ENCODE measurements at places on chromosomes 6 and 20.

- DNase-seq, result peak; percentile 67
These were observed 84.6 kb downstream of the DCDC2 start for GRCh38 chr6:24273096-24273870.

DNA sequence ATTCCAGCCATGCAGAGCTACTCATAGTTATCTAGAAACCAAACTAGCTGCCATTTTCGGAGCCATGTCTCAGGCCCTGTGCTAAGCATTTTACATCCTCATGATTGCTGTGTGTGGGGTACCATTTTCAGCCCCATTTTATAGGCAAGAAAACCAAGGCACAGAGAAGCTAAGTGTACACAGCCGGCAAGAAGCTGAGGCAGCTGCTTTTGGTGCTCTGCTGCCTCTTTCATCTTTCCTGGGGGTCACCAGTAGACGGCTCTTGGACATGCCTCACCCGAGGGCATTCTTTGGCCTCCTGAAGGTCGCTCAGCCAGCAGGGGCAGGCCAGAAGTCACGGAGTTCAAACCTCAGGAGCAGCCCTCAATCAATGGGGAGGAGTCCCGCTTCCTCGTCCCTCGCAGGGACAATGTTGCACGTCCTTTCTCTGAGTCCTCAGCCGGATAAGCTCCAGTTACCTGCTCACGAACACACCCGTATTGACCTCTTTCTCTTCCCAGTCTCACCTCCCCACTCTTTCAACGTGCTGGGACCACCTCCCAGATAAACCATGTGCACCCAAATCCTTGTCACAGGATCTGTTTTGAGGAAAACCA is 82.6 kb upstream of the BLCAP start:
- no peak for DNase-seq

GRCh38 chr6:148967011-148967520 is 220.2 kb downstream of the UST start:
- DNase-seq, result no peak

GRCh38 chr20:45812157-45813005 is at the start of gene UBE2C:
UBE2C (plus strand) TSS chr20:45812644; CDS start chr20:45812696, 52 bp downstream.
- DNase-seq, result peak; percentile 98

DNA sequence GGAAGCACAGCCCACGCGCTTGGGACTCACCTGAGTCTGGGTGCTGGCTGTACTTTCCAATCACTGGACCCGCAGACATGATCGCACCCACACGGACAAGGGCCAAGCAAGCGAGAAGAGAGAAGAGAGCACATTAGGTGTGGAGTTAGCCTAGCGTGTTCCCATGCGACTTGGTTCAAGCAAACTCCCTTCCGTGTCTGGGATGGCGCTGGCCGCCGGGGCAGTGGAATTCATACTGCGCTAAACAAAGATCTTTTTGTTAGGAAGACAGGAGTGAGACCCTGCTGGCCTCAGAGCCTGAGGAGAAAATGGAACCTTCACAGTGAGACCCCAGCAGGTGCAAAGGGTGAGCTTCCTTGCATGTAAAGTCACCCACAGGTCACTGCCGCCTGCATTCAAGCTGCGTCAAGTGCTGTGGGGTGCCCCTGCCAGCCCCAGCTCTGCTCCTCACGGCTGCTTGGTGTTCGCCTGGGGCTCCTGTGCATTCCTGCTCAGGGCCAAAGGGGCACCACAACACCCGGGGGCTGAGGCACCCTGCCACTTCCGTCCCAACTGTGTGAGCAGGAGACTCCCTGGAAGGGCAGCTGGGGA is 26.4 kb downstream of the PSMG4 start:
- DNase-seq, result no peak

DNA sequence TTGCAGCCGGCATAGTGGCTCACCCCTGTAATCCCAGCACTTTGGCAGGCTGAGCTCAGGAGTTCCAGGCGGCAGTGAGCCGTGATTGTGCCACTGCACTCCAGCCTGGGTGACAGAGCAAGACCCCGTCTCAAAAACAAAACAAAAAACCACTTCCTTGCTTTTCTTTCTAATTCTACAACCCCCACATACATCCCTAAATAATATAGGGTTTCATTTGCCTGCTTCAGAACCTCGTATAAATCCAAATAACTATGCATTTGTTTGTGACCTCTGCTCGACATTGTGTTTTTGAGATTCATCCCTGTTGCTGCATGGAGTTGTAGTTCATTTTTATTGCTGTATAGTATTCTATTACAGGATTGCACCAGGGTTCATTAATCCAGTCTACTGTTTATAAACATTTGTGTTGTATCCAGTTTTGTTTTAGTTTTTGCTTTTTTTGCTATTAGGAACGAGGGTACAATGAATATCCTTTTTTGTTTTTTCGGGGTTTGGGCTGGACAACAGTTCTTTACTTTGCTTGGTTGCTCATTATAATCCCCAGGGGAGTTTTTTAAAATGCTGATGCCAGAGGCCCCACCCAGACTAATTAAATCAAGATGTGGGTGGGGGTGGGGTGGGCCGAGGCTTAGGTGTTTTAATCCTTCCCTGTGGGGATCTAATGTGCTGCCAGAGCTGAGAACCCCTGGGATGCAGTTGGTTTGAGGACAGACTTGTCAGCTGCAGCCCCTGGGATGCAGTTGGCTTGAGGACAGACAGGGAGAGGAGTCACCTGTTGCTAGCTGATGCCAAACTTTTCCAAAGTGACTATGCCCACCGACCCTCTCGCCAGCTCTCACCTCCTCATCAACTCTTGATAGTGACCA is 2.4 kb upstream of the SNAI1 start:
- DNase-seq, result no peak

GRCh38 chr20:46174469-46175126 is 56.5 kb downstream of the CD40 start:
- peak; percentile 25 for DNase-seq

DNA sequence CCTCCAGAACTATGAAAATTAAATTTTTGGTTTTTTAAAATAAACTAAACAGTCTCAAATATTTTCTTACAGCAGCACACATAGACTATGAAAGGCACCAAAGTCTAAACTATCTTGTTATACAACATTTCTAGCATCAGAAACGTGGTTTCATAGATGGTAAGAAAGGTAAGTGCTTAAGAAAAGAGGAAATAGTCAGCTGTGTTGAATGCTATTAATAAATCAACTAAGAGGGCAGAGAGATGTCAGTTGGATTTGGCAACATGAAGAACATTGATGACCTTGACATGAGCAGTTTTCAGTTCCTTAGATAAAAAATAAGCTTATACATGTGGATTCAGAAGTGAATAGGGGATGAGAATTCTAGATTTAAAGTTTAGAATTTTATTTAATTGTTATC is 113.6 kb downstream of the RFX6 start:
- DNase-seq, result no peak

DNA sequence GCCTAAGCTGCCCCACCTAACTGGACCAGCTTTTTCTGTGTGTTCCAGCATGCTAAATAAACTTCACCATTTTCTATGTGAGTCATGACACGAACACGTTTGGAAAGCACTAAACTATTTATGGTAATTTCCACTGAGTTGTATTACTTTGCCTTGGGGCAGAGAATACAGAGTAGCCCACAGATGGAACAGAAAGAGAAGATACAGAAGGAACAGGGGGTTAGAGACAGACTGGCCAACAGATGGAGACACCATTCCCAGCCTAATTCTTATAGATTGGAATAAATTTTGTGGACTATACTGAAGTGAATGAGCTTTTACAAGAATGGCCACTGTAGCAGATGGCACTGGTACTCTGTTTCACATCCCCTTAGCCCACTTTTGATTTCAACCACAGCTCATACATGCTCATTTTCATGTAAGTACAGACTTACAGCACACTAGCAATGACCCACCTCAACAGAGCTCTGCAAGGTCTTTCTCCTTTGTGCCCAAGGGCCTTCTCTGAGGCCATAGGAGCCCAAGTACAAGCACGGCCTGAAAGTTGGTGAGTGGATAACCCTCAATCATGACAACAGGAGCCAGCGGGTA is 13.1 kb upstream of the NT5DC1 start:
- DNase-seq, result no peak

- no peak for DNase-seq
These were observed 79.0 kb upstream of the RGS17 start for GRCh38 chr6:153210083-153210482.

GRCh38 chr20:49349694-49350252 is 71.9 kb upstream of the ZNFX1 start:
- DNase-seq, result no peak

GRCh38 chr6:117619178-117619577 is 16.9 kb upstream of the GOPC start:
- no peak for DNase-seq

- peak; percentile 60 for DNase-seq
These were observed 547.9 kb upstream of the SLC35B3 start for GRCh38 chr6:8983202-8983688.

GRCh38 chr6:12384357-12384912 is 94.3 kb downstream of the EDN1 start:
- DNase-seq, result no peak

GRCh38 chr6:46638650-46639049 is 14.0 kb downstream of the CYP39A1 start:
- no peak for DNase-seq

GRCh38 chr6:136613477-136613876 is 63.3 kb upstream of the MAP7 start:
- DNase-seq, result no peak

- DNase-seq, result no peak
These were observed 54.4 kb downstream of the DTNBP1 start for GRCh38 chr6:15608396-15608795.

GRCh38 chr6:164439331-164439730 is 870.1 kb downstream of the C6orf118 start:
- DNase-seq, result no peak

DNA sequence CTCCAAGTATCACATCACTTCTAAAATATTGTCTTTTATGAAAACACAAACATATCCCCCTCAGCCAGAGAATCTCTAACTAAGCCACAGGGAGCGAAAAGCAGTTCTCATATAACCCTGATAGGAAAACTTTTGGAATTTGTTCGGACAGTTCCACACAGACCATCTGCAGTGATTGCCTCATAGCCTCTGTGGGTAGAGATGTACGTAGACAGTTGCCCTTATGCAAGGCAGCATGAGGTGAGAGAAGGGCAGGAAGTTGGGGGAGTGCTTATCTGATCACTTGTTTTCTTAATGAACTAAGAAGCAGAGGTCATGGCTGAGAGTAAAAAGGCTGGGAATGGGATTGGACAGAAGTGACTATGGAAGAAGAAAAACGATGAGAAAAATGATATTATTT is 39.6 kb downstream of the SLC23A2 start:
- no peak for DNase-seq

- DNase-seq, result no peak
These were observed 115.6 kb upstream of the FERMT1 start for GRCh38 chr20:6238421-6238820.

GRCh38 chr20:22536956-22537756 is 47.2 kb downstream of the FOXA2 start:
- DNase-seq, result no peak

DNA sequence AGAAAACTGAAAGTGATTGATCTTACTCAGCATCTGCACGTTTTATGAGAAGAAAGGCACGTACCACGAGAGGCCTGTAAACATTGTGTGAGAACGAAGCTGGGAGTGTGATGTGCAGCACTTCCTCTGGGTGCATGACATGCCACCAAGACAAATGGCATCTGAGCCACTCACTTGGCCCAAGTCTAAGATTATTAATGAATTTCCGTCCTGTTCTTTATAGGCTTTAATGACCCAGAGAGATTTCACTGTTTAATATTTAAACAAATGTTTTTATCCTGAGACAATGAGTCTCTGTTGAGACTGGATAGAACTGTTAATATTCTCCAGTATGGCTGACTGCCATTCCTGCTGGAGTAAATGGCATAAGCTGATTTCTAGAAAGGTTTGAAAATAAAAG is 172.6 kb upstream of the PHACTR1 start:
- DNase-seq, result no peak

GRCh38 chr20:62885046-62885895 is 23.6 kb upstream of the TCFL5 start:
- no peak for DNase-seq

DNA sequence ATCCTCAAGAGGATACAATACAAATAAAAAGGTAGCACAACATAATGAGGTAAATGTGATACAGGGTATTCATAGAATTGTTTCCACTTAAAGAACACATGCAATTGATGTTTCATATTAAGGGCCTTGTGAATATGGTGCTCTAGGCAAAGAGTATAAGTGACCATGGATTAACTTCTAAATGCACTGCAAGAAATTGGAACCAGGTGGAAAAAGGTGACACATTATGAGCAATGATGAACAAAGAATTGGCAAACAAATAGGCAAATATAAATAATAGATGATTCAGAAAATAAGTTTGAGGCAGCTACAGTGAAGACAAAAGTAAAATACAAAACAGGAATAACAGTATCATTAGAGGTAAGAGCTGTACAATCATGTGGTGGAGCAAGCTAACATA is 192.0 kb downstream of the GRIK2 start:
- DNase-seq, result no peak

DNA sequence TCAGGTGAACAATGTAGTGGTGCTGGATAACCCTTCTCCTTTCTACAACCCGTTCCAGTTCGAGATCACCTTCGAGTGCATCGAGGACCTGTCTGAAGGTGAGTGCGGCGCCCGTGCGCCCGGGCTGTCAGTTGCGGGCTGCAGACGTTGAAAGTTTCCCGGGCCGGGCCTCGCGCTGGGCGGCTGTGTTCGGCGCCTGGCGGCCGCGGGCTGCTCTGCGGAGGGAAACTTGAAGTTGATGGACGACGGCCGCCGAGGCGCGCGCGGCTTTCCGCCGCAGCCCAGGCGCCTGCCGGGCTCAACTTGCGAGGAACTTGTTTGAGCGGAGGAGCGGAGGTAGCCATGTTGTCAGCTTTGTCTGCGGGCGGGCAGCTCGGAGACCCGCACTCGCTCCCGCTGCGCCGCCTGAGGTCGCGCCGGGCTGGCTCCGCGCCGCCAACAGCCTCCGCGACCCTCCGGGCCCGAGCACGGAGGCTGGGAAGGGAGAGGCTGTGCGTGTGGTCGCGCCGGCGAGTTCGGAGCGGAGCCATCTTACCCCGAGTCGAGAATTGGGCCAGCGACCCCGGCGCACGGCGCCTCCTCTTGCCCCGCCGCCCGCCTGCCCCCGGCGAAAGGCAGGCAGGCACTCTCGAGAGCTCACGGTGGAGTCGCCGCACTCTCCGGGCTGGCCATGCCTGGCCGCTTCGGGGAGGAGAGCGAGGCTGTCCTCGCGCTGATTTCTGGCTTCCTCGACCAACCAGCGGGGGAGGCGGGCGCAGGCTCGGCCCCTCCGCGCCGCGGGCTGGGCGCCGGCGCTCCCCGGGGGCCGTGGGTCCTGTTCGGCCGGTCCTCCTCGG is 691 bp downstream of the ASF1A start:
- peak; percentile 16 for DNase-seq

- no peak for DNase-seq
These were observed 162.7 kb downstream of the RALGAPA2 start for GRCh38 chr20:20549704-20550103.

- no peak for DNase-seq
These were observed 105.9 kb downstream of the MYB start for GRCh38 chr6:135286962-135287538.
